ENCODE measurements at places on chromosomes 3 and 15.
A peak's percentile ranks its signal among the peaks of the same experiment; 100 is the strongest.

DNA sequence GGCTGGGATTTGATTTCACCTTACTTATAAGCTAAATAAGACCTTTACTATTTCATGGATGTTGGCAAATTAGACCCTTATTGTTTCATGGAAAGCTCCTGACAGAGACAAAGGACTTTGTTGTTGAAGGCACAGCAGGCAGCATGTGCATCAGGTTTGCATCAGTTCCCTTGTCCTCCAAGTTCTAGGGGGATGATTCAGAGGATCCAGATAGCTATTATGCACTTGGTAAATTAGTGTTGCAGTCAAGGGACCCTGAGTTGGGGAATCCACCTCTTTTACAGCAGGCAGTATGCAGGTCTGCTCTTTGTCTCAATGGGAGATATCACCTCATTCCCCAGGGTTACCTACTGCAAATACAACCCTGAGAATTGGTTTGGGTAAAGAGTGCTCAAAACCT lies 131.4 kb upstream of the IGSF10 start:
- DNase-seq: no peak

GRCh38 chr3:30858894-30859389 lies 35.5 kb downstream of the GADL1 start:
- no peak for DNase-seq

GRCh38 chr3:124200407-124200806 lies 208.5 kb upstream of the ROPN1 start:
- no peak for DNase-seq

DNA sequence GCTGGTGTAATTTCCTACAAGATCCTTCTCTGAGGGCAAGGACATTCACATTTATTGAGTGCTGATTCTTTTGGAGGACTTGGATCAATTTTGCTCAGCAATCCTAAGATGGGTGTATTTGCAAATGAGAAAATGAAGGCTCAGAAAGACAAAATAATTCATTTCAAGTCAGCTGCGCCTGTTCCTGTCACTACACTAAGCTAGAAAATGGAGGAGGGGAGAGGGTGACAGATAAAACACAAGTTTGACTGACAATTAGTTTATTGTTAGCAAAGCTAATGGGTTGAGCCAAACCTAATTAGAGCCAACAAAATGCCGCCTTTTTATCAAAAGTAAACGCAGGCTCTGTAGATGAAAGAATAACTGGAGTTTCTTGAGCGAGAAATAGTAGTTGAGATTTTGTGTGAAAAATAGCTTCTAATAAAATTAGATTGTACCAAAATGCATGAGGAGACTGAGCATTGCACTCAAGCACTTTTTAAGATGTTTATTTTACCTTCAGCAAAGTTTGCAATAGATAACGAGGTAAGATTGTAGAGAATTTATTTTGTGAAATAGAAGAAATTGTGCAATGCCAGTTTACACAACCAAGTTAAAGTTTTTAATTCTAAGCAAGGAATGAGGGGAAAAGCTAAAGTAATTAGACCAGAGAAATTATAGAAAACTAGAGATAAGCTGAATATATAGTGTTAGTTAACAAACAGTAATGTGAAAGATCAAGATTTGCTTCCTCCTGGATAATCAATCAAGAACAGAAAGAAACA lies 39.6 kb upstream of the SECISBP2L start:
- DNase-seq: no peak

DNA sequence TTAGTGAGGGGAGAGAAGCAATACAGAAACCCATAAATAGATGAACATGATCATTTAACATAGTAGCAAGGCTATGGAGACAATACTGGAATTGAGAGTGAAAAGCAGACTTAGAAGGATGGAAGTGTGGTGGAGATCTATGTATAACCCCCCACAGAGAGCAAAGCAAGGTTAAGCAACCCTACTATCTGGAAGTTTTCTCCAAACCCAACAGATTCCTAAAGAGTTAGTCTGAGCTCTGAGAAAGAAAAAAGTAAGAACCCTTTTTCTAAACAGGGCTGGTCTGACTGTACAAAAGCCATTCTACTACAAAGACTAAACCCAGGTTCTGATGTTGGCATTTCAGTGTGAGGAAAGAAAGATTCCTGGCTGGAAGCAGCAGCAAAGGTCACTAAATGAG lies 153.2 kb downstream of the WNT5A start:
- no peak for DNase-seq

DNA sequence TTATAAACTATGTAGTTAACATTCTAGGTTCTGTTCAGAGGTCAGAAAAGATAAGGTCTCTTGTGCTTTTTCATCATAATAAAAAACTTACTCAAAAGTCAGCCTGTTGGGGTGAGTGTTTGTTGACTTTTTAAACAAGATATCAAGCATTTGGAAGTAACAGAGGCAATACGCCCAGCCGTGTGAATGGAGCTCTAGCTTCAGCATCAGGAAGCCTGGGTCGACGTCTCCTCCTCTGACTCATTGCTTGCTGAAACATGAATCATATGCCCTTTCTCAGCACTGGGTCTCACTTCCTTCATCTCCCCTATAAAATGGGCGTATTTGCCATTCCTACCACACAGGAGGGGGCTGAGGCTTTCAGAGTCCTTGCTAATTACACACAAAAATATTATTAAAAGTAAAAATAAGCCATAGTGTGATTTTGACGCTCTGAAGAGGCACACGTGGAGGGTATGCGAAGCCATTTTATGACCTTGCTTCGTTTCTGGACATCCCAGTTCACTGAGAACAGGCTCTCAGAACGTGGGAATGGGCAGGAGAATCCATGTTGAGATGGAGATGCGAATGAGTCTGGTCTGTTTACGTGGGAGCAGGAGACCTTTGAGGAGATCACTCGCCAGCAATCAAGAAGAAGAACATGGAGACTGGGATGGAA lies 220.8 kb upstream of the TPRG1 start:
- DNase-seq: no peak

DNA sequence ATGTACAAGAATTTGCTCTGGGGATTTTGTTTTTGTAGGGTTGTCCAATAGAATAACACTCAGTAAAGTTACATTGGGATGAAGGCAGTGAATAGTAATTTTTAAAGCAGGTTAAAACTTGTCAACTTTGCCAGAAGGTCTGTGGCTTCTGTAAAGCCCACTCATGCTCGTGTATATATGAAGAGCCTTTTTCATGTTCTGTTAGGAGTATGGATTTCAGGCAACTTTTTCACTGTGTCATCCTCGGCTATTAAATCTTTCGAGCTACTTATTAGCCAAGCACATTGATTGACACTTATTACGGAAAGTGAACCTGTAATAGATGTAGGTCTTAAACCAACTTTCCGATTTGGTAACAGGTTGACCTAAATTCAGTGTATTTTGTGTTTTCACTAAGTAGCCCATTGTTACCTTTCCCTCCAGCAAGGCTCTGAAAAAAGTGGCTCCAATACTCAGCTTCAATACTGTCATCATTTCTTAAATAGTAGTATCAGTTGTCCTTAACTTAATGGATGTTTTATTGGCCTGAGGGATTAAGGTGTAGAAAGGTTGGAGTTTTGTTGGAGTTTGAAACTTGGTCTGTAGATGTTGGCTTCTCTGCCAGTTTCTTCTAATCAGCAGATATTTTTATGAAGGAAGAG lies 1.7 kb downstream of the PAK2 start:
- no peak for DNase-seq

GRCh38 chr3:180253283-180253682 lies 216.5 kb upstream of the PEX5L start:
- DNase-seq: no peak

DNA sequence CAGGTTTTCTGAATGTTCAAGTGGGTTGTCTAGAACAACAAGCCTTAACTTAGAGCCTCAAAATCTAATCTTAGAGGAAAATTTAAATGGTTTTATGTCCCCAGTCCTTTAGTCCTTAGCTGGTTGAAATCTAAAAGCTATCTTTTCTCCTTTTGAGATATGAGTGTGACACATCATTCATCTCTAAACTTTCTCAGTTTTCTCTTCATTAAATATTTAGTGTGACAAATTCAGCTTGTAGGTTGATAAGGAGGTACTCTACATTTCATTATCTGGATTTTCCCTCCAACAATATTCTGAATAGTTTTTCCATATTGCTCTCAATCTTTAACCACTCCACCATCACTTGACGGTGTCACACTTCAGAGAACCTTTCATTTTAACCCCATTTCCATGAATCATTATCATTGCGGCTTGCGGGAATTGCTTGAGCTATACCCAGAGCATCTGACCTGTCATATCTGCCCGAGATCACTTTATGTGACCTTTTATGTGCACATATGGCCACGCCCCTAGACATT lies 16.1 kb upstream of the ATP8B4 start:
- DNase-seq: no peak

GRCh38 chr3:45950686-45951600 lies 7.7 kb downstream of the CXCR6 start:
- no peak for DNase-seq

DNA sequence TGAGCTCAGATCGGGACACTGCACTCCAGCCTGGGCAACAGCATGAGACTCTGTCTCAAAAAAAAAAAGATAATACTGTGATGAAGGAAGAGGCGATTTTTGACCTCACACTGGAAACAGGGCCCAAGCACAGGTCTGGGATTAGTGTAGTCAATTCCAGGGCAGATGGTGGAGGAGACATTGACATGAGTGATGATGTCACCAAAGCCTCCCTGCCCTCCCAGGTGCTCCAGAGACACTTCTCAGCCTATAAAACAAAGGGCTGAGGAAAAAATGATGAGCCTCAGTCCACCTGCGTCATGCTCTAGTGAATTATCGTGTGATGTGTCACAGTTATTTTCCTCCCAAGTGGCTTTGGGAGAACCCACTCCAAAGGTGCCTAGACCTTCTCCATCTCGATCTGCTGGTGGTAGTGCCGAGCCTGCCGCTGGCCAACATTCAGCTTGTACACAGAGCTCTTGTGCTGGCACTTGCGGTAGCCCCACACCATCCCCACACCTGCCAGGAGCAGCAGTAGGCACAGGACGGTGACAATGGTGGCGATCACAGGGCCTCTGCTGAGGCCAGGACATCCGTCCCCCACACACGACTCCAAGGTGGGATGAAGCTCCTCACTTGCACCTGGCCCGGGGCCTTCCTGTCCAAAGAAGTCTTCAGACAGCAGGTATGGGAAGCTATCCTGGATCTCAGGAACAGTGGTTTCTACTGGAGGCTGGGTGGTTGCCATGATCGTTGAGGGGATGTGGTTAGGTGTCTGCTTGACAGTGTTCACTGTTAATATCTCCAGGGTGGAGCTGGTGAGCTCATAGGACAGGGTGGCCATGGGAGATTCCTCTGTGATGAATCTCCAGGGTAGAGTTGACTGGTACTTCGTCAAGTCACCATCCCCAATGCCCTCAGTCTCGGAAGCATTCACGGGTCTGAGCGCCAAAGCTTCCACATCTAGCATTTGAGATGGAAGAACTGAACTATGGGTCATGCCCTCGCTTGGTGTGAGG lies 38.8 kb downstream of the CRTAP start:
- peak; percentile 79 for DNase-seq

DNA sequence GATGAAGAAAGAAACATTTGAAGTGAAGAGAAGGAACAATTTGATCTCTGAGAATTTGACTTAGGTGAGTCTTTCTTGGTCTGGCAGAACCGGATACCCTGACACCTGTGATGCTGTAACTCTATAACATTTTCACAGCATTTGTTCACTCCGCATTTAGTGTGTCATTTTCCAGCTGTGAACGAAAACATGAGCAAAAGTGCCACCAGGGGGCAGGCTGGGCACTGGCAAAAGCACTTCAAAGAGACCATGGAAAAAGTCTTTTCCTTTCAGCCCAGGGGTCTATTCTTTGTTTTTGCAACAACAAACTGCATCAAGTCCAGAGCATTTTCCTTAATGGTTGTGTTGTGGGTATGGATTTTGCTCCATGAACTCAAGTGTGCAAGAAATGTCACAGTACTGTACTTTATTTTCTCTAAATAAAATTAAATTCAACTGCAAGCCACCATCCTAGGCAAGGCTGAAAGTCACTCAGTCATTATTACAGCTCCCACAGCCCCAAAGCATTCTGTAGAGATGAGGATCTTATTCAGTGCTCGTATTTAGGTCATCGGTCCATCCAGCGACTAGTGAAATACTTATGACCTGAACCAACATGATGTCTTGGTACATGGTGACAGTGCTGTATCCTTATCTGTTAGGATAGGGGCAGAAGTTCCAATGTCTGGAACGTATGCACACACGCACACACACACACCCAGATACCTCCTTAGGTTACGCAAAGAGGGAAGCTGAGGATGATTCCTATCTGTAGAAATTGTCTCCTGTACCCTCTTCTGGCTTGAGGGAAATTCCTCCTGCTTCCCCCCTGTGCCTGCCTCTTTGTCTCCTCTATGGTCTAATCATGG lies 125.5 kb downstream of the GADL1 start:
- DNase-seq: peak; percentile 21

GRCh38 chr3:43036621-43037423 lies 57.7 kb downstream of the GASK1A start:
- no peak for DNase-seq

DNA sequence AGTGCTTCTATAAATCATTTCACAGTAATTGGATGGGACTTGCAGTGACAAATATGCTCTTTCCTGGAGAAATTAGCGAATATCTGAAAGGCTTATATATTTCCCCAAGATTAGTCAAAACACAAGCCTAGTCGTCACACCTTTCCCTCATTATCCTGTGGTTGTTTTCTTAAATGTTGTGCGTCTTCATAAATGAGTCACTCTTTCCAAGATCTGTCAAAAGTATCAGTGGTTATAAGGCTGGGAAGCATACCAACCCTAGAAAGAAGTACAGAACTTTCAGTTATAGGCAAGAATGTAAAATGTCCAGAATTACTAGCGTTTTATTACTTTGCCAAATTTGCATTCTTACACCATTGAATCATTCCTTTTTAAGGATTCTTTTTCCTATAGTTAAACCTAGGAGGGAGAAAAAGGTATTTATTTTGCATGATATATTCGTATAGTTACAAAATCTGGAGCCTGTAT lies 33.6 kb downstream of the TMEM212 start:
- no peak for DNase-seq

DNA sequence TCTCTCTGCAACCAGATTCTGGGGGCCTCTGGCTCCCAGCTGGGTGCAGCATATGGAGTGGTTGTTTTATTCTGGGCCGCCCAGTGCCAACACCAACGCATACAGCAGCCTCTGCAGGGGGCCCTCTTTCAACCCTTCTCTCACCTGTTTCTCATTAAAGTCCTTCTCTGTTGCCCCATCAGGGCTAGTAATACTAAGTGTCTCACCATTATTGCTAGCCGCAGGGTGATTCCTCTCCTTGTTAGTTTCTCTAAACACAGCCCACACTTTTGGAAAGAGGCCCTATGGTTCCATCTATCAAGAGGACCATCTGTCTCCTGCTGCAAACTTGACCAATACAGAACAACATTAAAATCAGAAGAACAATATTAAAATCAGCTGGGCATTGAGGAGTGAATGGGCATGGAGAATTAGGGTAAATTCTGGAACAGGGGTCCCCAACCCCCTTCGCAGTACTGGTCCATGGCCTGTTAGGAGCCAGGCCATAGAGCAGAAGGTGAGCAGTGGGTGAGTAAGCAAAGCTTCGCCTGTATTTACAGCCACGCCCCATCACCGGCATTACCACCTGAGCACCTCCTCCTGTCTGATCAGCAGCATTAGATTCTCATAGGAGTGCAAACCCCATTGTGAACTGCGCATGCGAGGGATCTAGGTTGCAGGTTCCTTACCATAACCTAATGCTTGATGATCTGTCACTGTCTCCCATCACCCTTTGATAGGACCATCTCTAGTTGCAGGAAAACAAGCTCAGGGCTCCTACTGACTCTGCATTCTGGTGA lies 36.5 kb downstream of the ALS2CL start:
- no peak for DNase-seq
